ENCODE measurements at places on chromosomes 12 and 14.

DNA sequence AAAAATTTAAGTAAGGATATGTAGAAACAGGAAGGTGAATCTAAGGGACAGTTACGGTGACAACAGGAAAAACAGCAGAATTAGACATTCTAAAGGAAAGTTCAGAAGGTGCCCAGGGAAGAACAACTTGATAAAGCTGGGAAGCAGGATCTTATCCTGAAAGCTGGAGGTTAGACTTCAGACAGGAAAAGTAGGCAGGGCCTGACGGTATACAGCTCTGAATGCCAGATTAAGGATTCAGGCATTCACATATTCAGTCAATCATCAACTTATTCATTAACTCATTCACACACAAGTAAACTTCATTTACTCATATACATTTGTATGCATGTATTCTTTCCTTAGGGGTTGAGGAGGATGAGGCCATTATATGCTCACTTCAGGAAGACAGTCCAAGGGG, 81.3 kb downstream of the RALGAPA1 start:
- no peak for DNase-seq

- DNase-seq = no peak
These were observed 1069.0 kb downstream of the FSCB start for GRCh38 chr14:43438056-43438455.

GRCh38 chr14:99772371-99773283, 20.6 kb upstream of the EML1 start:
- DNase-seq = no peak

DNA sequence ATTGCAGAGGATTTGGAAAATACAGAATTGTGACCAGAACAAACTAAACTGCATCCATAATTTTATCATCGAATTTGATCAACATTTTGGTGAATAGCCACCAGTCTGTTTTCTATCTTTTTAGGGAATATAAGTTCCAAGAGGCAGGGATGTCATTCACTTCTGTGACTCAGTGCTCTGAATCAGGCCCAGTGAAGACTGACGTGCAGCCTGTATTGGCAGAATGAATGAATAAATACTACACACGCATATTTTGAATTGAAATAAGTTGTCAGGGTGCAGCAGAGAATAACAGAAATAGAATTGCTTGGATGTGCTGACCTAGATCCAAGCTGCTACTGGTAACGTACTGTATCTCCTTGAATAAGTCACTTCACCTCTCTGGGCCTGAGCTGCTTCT, 1.3 kb upstream of the EMP1 start:
- no peak for DNase-seq

DNA sequence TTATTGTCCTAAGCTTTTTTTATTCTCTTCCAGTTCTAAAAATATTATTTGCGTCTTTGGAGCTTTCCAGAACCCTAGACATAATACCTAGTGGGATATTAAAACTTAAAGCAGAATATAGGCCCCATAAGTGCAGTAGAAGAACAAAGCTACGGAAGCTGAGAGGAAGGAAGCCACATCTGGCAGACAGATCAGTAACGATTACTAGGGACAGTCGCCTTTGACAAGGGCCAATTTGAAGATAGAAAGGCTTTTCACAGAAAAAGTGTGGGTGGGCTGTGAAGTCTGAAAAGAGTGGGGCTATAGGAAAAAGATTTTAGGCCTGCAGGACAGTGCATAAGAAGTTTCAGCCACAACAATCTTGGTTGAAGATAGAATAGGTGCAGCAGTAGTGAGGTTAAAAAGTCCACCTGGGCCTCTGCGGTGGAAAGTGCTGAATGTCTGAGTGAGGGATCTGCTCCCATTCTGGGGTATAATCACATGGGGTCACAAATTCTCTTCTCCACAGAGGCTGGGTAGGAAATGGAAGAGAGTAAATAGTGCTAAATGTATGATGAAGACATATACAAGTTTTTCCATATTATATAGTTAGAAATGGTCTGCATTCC, 114.5 kb downstream of the CMAS start:
- DNase-seq = no peak

- no peak for DNase-seq
These were observed 97.8 kb upstream of the NOS1 start for GRCh38 chr12:117459229-117459628.
